ENCODE measurements at places on chromosomes 16 and 17.

DNA sequence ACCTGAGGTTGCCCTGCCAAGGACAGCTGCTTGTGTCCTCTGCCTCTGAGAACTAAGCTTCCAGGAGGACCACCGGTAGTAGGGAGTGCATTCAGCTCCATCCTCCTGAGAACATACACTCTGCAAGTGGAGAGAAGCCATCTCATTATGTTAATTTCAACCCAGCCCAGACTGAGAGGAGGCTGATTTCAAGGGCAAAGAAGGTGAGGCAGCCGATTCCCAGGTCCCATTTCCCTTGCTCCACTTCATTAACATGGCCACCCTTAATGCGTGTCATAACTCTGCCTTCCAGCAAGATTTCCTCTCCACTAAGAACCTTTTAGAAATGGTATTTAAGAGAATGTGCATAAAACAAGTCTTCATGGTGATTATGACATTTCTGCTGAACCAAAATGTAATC lies 72.5 kb downstream of the CDH13 start:
- no peak for DNase-seq

DNA sequence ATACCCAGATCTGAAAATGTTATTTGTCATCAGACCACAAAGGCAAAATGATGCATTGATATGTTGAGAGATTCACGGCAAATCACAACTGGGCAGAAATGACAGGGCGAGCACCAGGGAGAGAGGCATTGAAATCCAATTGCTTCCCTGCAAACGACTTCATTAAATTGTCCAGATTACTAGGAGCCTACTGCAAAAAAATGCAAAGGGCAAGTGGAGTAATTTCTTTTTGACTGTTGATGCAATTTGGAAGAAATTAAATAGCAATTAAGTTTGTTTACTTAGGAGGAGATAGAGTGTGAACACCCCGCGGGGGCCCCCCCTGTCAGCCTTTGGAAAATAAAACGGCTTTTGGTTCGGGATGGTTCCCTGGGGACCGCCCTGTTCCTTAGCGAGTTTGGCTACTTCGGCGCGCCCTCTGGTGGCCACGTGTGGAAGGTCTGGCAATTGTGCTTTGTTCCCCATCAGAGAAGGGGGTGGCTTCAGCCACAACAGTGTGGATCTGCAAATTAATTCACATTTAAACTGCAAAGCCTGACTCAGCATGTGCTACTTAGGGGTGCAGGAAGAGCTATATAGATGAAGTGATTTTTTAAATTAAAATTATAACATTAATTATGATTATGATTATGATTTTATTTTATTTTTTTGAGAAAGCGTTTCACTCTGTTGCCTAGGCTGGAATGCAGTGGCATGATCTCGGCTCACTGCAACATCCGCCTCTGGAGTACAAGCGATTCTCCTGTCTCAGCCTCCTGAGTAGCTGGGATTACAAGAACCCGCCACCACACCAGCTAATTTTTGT lies 14.5 kb upstream of the TMC7 start:
- DNase-seq: peak; percentile 39

- no peak for DNase-seq
These were observed 5.4 kb downstream of the MEAK7 start for GRCh38 chr16:84498859-84499620.

DNA sequence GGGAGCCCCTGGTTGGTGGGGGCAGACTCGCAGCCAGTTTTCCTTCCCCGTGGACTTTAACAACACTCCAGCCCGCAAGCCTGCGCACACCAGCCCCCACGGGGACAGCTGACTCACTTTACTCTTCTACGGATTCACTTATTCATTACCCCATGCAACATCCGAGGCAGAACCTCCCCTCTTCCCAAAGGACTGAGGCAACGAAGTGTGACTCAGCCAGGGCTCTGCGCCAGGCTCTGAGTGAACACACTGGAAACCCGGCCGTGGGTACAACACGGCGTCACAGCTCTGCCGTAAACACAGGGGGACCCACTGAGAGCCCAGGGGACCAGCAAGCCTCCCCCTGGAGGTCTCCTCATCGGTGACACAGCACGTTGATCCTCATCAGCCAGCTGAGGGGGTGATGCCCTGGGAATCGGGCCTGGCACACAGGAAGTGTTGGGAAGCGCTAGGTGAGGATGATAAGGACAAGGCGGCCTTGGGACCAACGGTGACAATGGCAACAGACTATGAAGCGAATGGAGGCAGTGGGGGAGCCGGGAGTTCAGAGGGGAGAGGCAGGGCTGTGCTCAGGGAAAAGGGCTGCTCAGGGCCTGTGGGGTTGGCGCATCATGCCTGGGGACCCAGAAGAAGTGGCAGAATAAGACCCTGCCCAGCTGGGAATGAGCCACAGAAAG lies 14.6 kb downstream of the COTL1 start:
- DNase-seq: no peak

DNA sequence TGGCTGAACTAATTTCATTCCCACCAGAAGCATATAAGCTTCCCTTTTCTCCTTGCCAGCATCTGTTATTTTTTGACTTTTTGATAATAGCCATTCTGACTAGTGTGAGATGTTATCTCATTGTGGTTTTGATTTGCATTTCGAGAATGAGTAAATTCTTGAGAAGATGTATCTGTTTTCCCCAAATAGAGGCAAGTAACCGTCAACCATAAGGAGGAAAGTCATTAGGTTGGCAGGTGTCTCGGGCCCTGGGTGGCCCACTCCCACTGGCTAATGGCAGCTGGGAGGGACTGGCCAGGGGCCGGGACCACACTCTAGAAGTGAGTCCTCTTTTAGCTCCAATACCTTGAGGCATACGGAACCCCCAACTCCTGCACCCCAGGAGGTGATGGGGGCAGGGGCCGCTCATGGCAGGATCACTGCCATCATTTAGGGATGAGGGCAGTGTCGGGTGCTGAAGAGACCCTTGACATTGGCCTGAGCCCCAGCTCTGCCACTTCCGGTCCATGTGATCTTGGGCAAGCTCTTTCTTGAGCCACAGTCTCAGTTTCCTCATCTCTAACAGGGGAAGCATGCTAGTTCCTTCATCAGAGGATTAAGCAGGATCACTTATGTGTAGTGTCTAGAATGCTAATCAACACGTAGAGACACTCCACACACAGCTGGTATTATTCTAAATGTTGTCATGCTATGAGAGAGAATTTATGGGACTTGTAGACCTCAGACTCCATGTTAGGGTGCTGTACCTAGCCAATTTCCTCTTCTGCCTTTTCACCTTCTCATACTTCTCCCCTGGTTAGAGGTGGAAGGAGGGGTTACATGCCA lies 44.3 kb downstream of the RGS9 start:
- no peak for DNase-seq

GRCh38 chr16:51114382-51114781 lies 36.7 kb downstream of the SALL1 start:
- DNase-seq: no peak

GRCh38 chr16:69767459-69768229 lies 5.5 kb downstream of the WWP2 start:
- DNase-seq: no peak

DNA sequence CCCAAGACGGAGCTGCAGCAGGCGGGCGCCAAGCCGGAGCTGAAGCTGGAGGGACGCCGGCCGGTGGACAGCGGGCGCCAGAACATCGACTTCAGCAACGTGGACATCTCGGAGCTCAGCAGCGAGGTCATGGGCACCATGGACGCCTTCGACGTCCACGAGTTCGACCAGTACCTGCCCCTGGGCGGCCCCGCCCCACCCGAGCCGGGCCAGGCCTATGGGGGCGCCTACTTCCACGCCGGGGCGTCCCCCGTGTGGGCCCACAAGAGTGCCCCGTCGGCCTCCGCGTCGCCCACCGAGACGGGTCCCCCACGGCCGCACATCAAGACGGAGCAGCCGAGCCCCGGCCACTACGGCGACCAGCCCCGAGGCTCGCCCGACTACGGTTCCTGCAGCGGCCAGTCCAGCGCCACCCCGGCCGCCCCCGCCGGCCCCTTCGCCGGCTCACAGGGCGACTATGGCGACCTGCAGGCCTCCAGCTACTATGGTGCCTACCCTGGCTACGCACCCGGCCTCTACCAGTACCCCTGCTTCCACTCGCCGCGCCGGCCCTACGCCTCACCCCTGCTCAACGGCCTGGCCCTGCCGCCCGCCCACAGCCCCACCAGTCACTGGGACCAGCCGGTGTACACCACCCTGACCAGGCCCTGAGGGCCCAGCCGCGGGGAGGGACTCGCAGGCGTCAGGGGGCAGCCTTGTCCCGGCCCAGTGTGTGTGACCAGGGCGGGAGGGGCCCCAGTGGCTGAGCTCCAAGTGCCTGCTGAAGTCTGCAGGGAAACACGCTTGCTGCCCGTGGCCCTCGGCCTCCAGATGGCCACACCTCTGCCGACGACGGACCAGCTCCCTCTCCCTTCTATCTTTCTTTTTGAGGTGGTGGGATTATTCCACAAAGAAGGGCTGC lies 3.4 kb downstream of the SOX8 start:
- DNase-seq: no peak

- no peak for DNase-seq
These were observed 9.8 kb downstream of the SLFN5 start for GRCh38 chr17:35252651-35253050.

GRCh38 chr17:72977771-72978417 lies 114.6 kb downstream of the SLC39A11 start:
- no peak for DNase-seq

- DNase-seq: peak; percentile 41
These were observed 30.1 kb downstream of the GNGT2 start for GRCh38 chr17:49180303-49180702.

GRCh38 chr16:86732621-86733295 lies 154.4 kb downstream of the FOXL1 start:
- DNase-seq: no peak

- DNase-seq: no peak
These were observed 2.6 kb downstream of the EXOC3L1 start for GRCh38 chr16:67187175-67187890.

DNA sequence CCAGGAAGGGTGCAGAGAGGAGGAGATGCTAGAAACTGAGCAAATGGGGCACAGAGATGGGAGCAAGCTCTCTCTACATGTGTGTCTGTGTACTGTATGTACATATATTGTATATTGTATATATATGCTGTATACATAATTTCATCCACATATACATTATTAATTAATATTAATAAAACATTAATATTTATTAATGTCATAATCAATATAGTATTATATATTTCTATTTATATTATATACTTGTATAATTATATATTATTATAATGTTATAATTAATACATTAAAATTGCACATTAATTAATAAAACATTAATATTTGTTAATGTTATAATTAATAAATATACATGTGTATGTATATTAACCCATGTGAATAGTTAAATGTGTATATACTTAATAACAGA lies 31.5 kb upstream of the FOXF1 start:
- no peak for DNase-seq

DNA sequence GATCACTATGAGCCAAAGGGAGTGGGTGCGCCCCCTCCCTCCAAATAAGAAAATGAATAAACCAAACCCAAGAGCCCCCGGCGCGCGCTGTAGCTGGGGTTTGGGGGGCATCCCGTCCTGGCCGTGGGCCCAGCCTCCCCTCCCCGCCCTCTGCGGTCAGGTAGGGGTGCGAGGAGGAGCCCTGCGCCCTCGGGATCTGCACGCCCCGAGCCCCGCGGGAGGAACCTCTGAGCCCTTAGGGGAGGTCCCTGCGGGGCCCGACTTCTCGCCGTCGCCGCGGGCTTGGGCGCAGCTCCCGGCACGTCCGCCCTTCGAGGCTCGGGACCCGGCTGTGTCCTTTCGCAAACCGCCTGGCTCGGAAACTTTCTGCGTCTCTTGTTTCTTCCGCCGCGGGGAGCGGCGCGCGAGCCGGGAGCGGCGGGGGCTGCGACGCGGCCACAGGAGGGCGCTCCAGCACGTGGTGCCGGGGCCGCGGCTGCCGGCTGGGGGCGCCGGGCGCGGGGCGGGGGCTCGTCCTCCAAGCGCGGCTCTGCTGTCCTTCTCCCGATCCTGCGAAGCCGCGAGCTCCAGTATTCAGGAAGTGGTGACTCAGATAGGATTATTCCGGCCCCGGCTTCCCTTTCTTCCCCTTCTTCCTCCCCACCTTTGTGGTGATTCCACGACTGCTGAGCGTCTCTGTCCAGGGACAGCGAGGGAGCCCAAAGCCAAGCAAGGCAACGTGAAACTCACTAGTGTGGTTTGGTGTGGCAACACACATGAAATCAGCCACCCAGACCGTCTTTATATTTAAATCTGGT lies 1.6 kb downstream of the PITPNC1 start:
- DNase-seq: peak; percentile 57

Data from activated naive CD8-positive, alpha-beta T cell treated with anti-CD3 and anti-CD28 coated beads, Interleukin-2, amount 50 U/mL, for 16 hours (primary cell).